MV-4-11 (cell line): ENCODE measurements at places on chromosomes 7 and 10.

GRCh38 chr10:119770928-119771327 is 45.1 kb downstream of the INPP5F start:
- DNase-seq, result peak; percentile 44

DNA sequence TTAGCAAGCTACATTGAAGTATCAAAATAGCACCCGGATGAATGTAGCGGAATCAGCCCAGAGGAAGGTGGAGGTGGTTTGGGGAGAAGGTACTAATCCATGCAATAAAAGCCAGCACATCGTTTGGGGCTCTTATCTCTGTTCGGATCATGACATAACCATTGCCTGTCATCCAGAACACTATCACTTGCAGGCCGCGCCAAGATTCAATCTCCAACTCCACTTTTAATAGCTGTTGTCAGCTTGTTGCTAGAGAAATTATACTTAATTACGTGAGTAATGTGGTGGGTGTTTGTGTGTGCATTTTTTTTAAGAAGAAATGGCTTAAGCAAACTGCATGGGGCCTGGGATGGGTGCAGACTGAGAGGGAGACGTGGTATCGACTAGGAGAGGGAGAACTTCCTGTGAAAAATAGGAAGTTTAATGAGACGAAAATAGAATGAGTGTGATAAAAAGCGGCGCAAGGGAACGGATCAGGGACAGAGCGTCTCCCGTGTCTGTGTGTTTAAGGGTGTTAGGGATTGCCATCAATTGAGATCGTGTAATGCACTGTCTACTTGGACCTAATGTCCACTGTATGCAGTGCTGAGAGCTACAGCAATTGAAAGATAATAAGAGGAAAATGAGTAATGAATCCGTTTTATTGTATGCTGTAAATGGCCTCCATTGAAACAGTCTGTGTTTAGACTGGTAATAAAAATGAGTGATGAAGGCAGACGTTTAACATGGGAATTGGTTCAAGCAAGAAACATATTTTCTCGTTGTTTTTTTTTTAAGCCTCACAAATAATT is 27.6 kb upstream of the SFMBT2 start:
- peak; percentile 51 for DNase-seq

GRCh38 chr7:84939888-84940287 is 247.0 kb downstream of the SEMA3D start:
- no peak for DNase-seq

- DNase-seq, result peak; percentile 92
These were observed 279.4 kb upstream of the HABP2 start for GRCh38 chr10:113273181-113274163.

- peak; percentile 56 for DNase-seq
These were observed 87.8 kb downstream of the CFAP58 start for GRCh38 chr10:104441329-104442000.

GRCh38 chr7:130874071-130874915 is 140.3 kb upstream of the KLF14 start:
- DNase-seq, result no peak

DNA sequence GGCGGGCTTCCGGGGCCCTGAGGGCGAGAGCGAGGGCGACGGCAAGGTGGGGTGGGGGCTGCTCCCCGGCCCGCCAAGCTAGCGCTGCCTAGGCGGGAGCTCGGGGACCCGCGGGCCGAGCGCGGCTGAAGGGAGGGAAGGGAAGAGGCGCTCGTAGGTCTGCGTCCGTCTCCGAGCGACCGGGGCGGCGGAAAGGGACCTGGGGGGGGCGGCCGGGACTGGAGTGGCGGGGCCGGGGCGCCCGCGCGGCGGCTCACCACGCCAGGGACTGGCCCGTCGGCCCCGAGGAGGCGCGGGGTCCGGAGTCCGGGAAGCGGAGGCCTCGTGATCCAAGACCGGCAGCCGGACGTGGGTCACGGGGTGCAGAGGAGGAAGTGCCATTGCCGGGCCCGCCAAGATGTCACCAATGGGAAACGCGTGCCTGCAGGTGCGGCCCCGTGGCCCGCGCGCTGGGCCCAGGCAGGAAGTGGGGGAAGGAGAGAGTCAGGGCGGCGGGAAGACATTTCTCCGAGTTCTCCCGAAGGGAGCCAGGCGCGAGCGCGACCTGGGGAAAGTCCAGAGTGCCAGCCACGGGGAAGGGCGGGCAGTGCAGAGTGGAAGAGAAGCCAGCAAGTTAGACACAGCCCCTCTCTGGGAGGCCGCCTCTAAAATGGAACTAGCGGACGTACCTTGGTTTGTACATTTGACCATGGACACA is 11.9 kb downstream of the HNRNPF start:
- peak; percentile 88 for DNase-seq

DNA sequence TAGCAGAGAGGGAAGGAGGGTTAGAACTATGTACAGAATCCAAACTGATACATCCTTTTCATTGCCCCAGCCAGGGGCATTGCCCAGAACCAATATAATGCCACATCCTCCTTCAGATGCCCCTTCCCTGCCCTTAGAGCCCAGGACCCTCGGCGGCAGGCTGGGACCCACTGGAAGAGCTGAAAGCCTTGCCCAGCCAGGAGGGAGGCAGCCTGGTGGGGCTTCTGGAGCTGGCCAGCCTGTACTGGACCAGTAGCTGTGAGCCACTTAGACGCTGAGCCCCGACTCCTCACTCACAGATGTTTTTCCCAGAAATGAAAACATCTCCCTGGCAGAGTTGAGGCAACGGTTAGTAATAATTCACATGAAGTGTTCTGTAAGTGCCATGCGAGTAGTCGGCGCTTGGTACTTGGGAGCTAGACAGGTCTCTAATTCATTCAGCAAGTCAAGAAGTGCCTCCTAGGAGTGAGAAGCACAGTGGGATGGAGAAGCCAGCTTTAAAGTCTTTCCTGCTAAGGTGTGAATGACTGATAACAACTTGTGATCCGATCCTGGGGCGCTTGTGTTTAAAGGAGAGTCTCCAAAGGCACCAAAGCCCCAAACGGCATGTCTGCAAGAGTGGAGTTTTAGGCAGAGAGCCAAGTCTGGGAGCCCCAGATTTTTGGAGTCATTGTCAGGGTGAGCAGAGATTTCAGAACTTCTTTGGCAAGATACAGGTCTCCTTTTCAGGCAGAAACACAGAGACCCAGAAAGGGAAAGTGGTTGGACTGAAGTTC is 9.8 kb downstream of the VSIR start:
- no peak for DNase-seq

GRCh38 chr7:37960483-37960882 is 40.0 kb downstream of the EPDR1 start:
- DNase-seq, result no peak

DNA sequence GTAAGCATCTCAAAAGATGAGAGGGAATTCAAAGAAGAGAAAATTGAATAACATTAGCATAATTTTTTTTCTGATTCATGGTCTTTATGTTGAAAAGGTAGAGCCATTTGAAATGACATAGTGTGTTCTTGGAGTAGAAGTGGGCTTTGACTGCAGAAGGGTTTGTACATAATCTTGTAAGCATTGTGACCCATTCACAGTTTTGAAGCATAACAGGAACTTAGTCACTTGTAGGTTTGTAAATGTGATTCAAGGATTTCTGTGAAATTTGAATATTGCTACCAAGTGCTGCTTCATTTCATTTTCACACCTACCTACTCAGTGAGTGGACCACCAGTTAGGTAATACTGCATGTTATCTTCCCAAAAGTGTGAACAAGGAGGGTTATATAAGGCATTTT is 68.6 kb downstream of the PON1 start:
- no peak for DNase-seq

DNA sequence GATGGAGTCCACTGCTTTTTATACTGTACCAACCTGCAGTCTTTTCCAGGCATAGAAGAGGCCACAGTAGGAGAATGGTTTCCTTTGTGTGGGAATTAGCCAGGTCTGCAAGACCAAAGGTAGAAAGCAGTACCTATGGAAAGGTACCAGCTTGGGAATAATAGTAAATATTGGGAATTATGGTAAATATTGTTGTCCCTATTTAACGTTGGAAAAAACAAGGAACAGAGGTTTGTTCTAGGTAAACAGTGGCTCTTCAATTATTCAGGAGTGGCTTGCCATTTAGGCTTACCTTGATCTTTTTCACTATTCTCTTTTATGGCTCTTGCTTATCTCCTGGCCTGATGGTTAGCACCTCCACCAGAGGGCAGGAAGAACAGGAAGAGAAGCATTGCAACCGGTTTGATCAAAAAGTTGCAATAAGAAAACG is 43.9 kb upstream of the GSAP start:
- DNase-seq, result no peak

GRCh38 chr10:91931526-91932190 is 8.1 kb downstream of the BTAF1 start:
- DNase-seq, result no peak

DNA sequence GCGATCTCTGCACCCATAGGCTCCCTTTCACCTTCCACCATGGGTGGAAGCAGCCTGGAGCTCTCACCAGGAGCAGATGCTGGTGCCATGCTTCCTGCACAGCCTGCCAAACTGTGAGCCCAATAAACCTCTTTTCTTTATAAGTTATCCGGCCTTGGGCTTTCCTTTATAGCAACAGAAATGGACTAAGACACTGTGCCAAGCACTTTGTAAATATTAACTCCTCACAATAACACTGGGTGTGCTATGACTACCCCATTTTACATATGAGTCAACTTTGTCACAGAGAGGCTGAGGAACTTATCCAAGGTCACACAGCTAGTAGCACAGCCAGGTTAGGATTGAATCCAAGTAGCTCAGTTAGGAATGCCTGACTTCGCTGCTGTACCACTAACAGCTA is 79.7 kb upstream of the KCNMA1 start:
- no peak for DNase-seq

- DNase-seq, result no peak
These were observed 14.8 kb upstream of the ZC3HAV1 start for GRCh38 chr7:139124084-139124914.

DNA sequence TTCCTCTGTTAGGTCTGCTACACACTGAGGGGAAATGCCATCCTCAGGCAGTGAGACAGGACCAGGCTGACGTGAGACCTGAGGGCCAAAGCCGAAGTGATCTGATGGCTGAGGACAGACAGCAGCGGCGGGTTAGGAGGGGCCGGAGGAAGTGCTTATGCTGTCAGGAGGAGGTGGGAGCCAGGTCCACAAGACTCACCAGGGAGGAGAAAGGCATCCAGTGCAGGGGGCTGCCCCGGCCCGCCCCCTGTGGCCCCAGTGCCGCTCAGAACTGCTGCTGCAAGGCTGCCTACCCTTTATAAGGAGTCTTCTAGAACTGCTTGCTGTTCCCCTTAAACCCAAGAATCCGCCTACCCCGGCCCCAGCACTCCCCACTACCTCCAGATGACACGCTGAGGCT is 19.8 kb downstream of the AKR1E2 start:
- DNase-seq, result no peak

GRCh38 chr10:124721330-124722045 is 22.7 kb downstream of the FAM53B start:
- DNase-seq, result peak; percentile 98

DNA sequence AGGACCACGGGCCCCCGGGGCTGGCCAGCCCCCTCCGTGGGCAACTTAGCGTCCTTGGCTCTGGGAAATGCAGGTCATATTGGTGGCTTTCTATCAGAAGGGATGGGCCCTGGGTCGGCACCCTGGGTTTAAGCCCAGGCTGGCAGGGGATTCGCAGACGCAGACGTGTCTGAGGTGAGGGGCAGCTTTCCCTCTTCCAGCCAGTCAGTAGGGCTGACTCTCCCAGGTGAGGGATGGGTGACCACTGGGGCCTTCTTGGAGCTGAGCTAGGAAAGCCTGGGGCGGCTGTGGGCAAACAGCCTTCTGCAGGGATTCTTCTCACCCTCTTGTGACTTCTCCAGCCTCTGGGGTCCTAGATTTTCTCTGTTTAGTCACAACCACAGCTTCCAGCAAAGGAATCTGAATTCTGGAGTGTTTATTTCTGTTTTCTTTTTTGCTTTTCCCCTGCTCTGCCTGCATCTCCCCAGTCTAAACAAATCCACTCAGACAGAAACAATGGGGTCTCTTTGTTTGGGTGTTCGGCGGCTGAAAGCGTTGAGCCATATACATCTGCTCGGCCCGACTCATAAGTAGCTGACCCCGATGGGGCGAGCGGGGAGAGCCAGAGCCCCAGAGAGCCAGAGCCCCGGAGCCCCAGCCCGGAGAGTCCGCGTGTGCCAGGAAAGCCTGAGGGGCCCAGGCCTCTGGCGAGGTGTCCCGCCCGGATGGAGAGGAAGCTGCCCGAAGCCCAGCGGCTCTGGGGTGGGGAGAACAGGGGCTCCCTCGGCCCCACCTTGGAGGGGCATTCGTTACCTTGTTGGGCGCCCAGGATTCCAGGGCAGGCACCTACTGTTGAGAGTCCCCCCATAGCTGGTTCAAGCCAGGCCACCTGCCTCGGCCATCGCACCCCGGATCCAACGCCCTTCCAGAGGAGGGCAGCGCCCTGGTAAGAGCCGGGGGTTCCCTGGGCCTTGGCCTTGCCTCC is 2.0 kb downstream of the MNX1 start:
- no peak for DNase-seq

GRCh38 chr10:35027567-35027966 is 62.6 kb downstream of the CUL2 start:
- peak; percentile 50 for DNase-seq

GRCh38 chr7:44078521-44078920 is 3.8 kb downstream of the POLM start:
- DNase-seq, result no peak

GRCh38 chr10:34587002-34587679 is 228.0 kb downstream of the PARD3 start:
- no peak for DNase-seq

DNA sequence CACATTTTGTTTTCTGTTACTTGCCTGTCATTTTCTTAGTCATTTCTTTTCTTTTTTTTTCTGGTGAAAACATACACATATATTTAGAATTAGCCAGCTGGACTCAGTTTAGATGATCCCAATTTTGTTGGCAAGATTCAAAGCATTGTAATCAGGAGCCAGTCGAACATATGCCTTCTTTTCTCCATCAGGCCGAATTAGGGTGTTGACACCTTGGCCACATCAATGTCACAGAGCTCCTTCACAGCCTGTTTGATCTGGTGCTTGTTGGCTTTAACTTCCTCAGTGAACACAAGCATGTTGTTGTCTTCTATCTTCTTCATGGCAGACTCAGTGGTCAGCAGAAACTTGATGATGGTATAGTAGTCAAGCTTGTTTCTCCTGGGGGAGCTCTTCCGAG is 32.6 kb downstream of the PHF14 start:
- no peak for DNase-seq

- no peak for DNase-seq
These were observed 63.4 kb downstream of the CRPPA start for GRCh38 chr7:16357921-16358320.

DNA sequence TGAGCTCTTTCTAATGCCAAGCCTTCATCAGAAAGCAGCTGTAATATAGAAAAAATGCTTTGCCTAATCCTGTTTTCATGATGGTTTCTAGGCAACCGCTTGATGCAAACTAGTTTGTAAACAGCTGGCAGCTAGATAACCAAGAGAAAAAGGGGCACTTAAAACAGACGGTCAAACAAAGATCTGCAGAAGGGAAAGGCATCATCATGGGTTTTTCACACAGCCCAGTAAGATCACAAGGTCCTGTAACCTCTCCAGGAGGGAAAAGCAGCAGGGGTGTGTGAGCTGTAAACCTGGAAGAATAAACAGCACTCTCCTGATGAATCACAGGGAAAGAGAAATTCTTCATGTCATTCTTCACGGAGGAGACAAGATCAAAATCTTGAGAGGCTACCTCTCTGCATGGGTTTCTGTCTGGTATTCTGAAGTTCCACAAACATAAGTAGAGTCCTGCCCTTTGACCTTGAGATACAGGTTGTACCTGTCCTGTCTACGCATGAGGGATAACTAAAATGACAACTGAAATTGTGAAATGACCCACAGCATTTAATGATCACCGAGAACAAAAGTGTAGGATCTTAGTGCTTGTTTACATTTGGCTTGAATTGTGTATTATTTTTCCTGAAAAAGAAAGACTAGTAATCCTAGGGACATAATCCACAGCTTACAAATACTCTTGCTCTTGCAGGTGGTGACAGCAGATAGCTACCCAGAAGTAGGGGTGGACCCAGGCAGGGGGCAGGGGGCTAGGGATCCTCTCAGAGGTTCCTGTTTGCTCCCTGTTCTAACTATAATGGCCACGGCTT is 48.0 kb downstream of the CREB3L2 start:
- no peak for DNase-seq
